Foreskin keratinocyte (primary cell): ENCODE measurements at places on chromosomes 4 and X.

GRCh38 chr4:33296876-33297455 lies 2576.8 kb downstream of the PCDH7 start:
- no peak for DNase-seq

- no peak for DNase-seq
Measured at GRCh38 chr4:140994015-140994414, 139.3 kb downstream of the RNF150 start.

- DNase-seq, result no peak
Measured at GRCh38 chr4:173214231-173214630, 45.6 kb downstream of the GALNT7 start.

DNA sequence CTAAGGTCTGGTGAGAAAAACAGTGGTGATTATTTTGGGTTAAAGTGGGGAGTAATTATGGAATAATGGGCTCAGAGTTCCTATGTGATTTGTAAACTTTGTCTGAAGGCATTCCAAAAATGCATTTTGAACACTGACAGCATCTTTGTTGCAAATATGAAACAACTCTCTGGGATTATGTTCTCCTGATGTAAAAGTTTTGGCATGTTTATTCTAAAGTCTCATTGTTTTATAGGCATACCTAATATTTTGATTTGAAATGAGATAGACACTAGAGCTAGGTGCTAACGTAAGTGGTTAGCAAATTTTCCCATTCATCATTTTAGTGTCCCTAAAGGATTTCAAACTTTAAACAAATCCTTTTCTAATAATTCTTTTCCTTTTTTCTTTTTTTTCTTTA lies 140.9 kb upstream of the ANXA3 start:
- DNase-seq, result no peak

GRCh38 chrX:1581132-1581531 lies 10.3 kb upstream of the AKAP17A start:
- peak; percentile 24 for DNase-seq

DNA sequence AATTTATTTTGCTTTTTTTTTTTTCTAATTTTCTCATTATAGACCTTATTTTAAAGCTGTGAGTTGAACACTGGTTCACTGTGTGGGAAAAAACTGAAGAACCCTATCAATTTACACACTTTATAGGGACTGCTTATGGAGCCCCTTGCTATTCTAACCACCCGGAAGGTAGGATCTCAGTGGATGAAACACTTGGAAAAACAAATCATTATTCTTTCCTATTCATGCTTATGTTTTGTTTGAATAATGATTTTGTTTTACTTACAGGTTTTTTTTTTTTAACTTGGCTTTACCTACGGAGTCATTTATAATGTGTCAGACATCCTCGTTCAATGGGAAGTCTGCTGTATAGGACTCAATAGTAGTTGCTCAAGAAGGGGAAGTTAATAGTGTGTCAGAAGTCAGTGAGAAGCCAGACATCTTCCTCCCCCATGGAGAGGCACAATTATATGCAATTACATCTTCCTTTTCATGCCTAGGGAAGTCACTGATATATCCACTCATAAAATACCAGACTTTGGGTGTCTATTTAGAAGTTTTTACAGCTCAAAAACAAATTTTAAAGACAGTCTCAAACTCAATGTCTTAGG lies 113.2 kb downstream of the ARSF start:
- DNase-seq, result no peak

GRCh38 chr4:154720123-154720522 lies 23.7 kb upstream of the LRAT start:
- peak; percentile 96 for DNase-seq

GRCh38 chr4:181849472-181849871 lies 393.7 kb upstream of the TENM3 start:
- no peak for DNase-seq

- no peak for DNase-seq
Measured at GRCh38 chrX:155956649-155957048, 40.8 kb upstream of the IL9R start.

DNA sequence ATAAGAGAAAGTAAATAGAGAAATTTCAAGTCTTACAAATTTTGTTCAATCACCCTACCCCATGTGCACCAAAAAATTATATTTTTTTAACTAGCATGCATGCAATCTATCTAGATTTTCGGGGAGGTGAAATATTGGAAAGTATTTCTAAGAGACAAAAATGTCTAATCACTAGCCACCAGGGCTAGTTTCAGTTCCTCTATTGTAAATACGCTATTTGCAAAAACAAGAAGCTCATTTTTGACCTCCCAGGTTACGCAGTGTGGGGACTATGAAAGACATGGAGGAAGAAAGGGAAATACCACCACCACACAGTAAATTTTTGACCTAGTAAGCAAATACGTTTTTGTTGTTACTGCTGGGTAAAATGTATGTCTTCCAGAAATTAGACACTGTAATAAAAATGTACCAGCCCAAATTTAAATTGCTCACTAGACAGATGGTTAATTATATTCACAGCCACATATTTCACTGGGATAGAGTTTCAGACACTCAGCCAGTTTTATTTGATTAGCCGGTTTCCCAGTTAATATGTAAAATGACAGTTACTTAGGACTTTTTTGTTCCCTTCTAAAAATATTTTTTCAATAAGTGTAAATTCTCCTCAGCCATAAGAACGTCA lies 2.2 kb downstream of the NEXMIF start:
- DNase-seq, result no peak

GRCh38 chr4:76782837-76783236 lies 115.1 kb downstream of the SOWAHB start:
- DNase-seq, result peak; percentile 77

DNA sequence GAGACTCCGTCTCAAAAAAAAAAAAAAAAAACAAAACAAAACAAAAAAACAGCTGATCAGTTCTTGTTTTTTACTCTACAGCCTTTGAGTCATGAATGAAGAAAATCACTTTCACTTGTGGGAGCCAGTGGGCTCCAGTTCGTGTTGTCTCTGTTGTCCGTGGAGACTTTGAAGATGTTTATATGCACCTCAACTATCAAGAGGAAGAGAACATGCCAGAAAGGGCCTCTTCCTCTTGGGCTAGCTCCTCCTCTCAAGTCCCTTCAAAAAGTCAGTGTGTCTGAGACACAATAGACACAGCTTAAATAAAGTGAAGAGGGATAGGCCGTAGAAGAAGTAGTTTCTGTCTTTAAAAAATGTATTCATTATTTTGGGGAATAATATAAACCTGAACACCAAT lies 182.7 kb downstream of the KDR start:
- DNase-seq, result no peak

- no peak for DNase-seq
Measured at GRCh38 chr4:155972098-155972497, 18.4 kb upstream of the CTSO start.

DNA sequence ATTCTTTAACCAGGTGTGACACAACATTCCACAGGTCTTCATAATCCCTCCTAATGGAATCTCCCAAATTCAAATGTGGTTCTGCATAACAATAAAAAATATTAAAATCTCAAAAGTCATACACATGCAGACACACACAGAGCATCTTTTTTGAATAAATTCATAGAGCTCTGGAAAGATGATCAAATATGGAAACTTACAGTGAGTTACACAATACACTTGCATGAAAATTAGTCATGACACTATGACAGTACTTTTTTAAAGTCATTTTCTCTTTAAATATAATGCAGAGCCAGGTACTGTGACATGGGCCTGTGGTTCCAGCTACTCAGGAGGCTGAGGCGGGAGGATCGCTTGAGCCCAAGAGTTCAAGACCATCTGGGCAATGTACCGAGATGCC lies 38.9 kb downstream of the DDX60L start:
- DNase-seq, result peak; percentile 47

GRCh38 chr4:6535706-6536105 lies 39.3 kb upstream of the MAN2B2 start:
- DNase-seq, result no peak

GRCh38 chr4:31065086-31065485 lies 344.9 kb downstream of the PCDH7 start:
- no peak for DNase-seq
